Activated CD8-positive, alpha-beta memory T cell treated with anti-CD3 and anti-CD28 coated beads for 36 hours (primary cell): ENCODE measurements at places on chromosomes 7 and 10. TPM values are rescaled to one million over a fixed set of nuclear protein-coding genes. Genes with fewer than 3 reads are reported as not detected.

NUTM2E gene
- not detected for total RNA-seq

AGAP6 gene
- 15.1 TPM for total RNA-seq

FAM25A gene
- total RNA-seq, result not detected

HECW1 gene
- not detected for total RNA-seq

SPAG6 gene
- not detected for total RNA-seq

SYCE1 gene
- total RNA-seq, result 1.3 TPM

ZFAND4 gene
- 12.3 TPM for total RNA-seq

LRMDA gene
- total RNA-seq, result not detected

PTN gene
- not detected for total RNA-seq

MEIG1 gene
- total RNA-seq, result 1.3 TPM

AS3MT gene
- total RNA-seq, result 0.13 TPM

ZNF12 gene
- total RNA-seq, result 19.0 TPM

SUPV3L1 gene
- 53.6 TPM for total RNA-seq
